Activated CD4-positive, alpha-beta T cell treated with anti-CD3 and anti-CD28 coated beads for 24 hours (primary cell): ENCODE measurements at places on chromosomes 1 and 21.

GRCh38 chr21:14737284-14737691 is 191.2 kb upstream of the SAMSN1 start:
- DNase-seq: no peak

- DNase-seq: no peak
Measured at GRCh38 chr1:48746906-48747305, 29.8 kb downstream of the BEND5 start.

GRCh38 chr1:156260896-156261295 is 13.0 kb upstream of the PAQR6 start:
- no peak for DNase-seq

DNA sequence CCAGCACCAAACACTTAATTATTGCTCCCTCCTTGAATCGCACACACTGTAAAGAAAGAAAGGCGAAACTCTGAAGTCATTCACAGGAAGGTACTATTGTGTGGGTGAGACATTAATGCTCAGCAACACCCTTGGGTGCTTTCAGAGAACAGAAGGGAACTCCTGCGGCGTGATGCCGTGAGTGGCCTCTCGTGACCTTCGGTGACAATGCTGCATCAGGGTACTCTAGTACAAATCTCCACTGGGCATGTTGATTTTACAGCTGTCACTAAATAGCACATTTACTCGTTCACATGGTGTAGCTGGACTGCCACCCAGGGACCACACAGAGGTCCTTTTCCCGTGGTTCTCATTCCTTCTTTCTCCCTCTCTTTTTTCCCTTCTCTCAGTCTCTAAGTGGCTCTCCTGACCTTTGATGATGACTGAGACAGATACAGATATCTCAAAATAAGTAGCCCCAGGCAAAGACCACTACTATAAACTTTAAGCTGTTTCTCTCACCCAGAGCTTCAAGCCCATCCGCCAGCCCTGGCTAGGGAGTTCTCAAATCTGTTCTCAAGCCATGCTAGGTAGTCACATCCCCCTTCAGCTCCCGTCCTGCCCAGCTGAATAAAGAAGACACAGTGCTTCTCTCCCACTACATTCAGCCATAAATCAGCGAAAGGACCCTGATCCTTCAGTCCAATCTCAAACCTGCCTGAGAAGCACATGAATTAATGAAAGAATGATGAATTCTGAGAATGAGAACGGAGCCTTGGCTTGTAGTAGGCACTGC is 223.4 kb upstream of the FMN2 start:
- DNase-seq: no peak

GRCh38 chr1:158203693-158204457 is 23.2 kb downstream of the CD1D start:
- no peak for DNase-seq

- DNase-seq: no peak
Measured at GRCh38 chr21:22657781-22658180, 1659.6 kb downstream of the NCAM2 start.

GRCh38 chr1:63877816-63878215 is 104.0 kb downstream of the ROR1 start:
- DNase-seq: no peak

- DNase-seq: no peak
Measured at GRCh38 chr1:209326076-209326475, 257.4 kb upstream of the CAMK1G start.

- no peak for DNase-seq
Measured at GRCh38 chr1:196902344-196902743, 14.5 kb downstream of the CFHR4 start.

DNA sequence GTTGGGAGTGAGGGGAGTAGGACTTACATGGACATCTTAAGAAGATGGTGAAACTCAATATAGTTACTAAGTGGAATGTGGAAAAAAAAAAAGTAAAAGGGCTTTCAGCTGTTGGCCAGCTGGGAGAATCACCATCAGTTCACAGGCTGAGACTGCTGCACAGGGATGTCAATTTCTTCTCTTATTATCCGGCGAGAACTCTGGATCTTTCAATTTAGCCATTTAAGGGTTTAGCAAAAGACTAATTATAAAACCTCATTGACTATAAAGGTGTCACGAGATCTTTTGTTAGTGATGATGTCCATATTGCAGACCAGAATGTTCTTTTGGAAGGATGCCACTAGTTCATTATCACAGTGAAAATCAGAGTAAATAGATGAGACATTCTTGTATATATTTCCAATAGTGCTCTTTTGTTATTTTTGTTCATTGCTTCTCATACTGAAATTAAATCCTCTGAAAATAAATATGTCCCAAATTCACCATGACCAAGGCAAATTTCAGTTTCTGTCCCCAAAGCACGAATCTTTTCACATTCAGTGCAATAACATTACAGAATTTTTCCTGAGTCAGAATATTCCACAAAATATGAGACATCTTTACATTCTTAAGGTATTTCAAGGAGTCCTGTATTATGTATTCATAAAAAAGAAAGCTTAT is 266.1 kb downstream of the DNM3 start:
- DNase-seq: no peak

DNA sequence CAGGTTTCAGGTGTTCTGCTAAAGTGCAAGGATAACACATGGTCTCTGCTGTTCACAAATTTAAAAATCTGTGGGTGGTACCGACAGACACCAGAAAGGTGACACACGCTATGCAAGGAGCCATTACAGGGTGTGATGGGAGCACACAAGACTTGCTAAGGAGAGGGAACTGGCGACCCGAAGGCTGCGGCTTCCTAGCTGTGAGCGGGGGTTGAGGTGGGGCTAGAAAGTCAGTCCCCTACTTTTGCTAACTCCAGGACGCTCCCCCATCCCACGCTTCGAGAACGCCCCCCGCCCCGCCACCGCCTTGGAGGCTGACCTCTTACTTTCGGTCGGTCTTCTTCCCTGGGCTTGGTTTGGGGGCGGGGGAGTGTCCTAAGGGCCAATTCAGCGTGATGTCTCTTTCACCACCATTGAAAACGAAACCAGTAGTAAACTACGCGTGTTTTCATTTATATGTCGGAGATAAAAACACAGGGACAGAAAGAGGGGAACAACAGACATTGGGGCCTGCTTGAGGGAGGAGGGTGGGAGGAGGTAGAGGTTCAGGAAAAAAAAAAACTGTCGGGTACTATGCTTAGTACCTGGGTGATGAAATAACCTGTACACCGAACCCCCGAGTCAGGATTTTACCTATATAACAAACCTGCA is 1.1 kb downstream of the CKS1B start:
- no peak for DNase-seq

- DNase-seq: no peak
Measured at GRCh38 chr1:161066694-161067093, 3.0 kb downstream of the ARHGAP30 start.

DNA sequence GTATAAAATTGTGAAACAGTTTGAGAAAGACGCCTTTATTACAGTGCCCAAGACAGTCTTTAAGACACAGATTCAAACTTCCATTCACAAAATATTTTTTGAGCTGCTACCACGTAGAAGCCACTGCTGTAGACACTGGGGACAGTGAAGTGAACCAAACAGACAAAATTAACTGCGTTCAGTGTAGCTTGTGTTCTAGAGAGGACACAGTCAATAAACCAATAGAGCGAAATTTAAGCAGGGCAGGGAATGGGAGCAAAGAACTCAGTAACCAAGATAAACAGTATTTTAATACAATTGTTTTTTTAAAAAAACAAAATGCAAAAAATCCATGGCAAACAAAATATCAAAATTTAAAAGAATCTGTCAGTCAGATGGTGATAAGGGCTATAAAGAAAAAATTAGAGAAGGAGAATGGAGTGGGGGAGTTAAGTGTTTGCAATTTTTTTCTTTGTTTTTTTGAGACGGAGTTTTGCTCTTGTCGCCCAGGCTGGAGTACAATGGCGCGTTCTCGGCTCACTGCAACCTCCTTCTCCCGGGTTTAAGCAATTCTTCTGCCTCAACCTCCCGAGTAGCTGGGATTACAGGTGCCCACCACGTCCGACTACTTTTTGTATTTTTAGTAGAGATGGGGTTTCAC is 719 bp upstream of the PARS2 start:
- DNase-seq: no peak

GRCh38 chr1:248802454-248802853 is 23.3 kb downstream of the SH3BP5L start:
- DNase-seq: no peak

- no peak for DNase-seq
Measured at GRCh38 chr1:64483731-64484414, 13.9 kb downstream of the CACHD1 start.

- DNase-seq: no peak
Measured at GRCh38 chr1:84301785-84302385, 377 bp downstream of the SAMD13 start.

- no peak for DNase-seq
Measured at GRCh38 chr1:23590058-23590783, 30.9 kb upstream of the ID3 start.

DNA sequence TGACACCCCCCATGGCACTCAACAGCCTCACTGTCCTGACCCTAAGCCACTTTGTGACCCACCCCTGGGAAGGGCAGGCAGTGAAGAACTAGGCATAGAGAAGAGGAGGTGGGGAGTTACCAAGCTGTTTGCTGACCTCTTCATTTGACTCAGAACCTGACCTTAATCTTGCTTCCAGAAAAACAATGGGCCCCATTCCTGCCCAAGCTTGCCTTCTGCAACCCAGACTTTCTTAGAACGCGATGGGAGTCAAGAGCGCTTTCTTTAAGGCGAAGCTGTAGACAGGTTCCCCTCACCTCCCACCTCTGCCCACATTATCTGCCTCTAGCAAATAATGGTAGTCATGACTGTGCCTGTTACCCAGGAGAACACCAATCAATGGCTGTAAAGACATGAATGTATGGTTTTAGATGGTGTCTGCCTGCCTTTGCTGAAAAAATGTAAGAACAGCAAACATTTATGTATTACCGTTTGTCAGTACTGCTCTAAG is 8.2 kb upstream of the CBR3 start:
- no peak for DNase-seq

DNA sequence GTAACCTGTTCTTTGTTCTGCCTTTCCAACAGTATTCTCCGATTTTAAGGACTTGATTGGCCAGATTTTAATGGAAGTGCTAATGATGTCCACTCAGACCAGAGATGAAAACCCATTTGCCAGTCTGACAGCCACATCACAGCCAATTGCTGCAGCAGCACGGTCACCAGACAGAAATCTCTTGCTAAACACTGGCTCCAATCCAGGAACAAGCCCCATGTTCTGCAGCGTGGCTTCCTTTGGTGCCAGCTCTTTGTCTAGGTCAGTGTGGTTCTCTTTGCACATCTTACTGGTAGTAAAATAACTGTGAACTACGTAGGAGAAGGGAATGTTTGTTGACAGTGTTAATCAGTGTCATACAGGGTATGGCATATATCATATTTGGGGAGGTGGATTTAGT is 72.7 kb downstream of the UBE4B start:
- DNase-seq: no peak

DNA sequence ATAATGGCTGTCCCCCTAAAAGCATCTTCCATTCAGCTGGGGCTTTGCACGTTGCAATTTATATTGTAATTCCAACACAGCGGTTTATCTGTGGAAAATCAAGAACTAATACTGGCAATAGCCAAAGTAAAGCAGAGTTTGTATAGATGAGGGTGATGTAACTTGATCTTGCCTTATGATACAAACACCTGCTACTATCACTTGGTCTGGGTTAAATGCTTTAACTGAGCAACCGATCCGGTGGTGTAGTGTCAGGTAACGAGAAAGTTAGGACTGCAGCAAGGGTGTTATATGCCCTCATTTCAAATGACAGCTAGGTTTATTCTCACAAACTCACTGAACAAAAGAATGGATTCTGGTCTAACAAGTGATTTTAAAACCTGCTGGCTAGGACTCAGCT is 47.3 kb upstream of the PLPPR4 start:
- DNase-seq: no peak

- DNase-seq: no peak
Measured at GRCh38 chr1:79797487-79797886, 791.0 kb upstream of the ADGRL4 start.

GRCh38 chr1:109721042-109721441 is 9.0 kb downstream of the GSTM5 start:
- no peak for DNase-seq

DNA sequence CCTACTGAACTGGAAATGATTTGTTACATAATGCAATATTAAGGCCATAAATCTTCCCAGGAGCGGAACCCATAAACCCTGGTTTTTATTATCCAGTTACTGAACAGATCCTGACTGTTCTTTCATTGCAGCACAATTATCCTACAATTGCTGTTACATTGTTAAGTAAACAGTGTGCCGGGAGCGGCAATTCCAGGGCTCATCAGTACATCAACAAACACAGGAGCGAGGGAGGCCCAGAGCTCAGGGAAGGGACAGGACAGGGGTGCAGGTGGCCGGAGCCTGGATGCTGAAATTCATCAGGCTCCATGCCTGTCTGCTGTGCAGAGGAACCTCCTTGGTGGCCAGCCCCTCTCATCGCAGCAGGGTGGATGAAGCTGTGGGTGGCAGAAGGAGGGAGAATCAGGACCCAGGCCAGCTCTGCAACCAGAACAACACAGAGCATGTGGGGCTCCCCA is 544.7 kb downstream of the NPHP4 start:
- DNase-seq: no peak

- no peak for DNase-seq
Measured at GRCh38 chr1:204979306-204979705, 63.7 kb upstream of the CNTN2 start.

DNA sequence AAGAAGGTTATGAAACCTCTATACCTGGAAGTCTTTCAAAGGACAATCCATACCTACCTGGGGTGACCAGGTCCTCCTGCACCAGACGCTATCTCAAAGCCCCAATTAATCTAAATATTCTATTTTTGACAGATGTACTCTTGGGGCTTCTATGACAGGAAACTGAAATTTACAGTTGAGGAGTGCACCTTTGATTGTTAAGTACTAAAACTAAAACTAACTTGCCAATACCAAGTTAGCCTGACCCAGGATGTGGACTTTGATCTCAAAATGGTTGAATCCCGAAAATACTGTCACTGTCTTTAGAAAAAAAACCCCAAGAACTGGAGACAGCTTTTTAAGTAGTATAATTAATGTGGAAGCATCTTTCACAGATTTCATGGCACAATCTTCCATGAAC is 162.4 kb downstream of the TTLL7 start:
- DNase-seq: no peak
